HTR-8/SVneo (cell line): ENCODE measurements at places on chromosomes 1 and 21.

DNA sequence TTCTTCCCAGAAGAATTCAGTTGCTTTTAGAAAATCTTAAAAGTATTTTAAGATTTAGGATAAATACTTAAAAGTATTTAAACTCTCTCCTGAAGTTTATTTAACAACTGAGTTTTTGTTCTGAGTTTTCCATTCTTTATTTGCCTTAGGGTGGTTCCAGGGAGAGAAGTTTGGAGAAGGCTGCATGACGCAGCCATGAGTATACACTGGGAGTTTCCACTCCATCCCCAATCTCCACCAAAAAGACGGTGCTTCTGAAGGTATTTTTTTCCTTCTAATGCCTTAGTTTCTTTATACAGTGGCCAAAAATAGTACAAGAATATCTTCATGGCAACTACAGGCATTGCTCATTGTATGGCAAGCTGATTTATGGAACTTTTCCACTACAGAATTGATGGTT, 122.7 kb downstream of the ST6GALNAC5 start:
- DNase-seq, result no peak

GRCh38 chr21:40684726-40685125, 162.2 kb downstream of the DSCAM start:
- DNase-seq, result no peak

- DNase-seq, result peak; percentile 82
Measured at GRCh38 chr1:234499119-234499942, 20.4 kb upstream of the TARBP1 start.

DNA sequence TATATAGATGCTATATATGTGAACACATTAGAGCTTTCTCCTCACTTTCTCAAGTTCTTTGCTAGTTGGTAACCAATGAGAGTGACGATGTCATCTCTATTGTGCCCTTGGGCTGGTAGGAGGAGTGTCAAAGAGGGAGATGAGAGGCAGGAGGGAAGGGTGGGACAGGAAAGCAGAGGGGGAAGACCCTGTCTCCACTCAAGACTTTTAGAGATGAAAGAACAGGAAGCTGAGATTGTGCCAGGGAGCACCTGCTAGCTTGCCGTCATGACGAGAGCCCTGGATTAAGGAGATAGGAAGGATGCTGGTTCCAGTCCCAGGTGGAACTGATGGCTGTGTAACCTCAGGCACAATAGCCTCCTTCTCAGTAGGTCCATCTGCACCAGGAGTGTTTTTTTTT, 16.7 kb downstream of the CNR2 start:
- no peak for DNase-seq

DNA sequence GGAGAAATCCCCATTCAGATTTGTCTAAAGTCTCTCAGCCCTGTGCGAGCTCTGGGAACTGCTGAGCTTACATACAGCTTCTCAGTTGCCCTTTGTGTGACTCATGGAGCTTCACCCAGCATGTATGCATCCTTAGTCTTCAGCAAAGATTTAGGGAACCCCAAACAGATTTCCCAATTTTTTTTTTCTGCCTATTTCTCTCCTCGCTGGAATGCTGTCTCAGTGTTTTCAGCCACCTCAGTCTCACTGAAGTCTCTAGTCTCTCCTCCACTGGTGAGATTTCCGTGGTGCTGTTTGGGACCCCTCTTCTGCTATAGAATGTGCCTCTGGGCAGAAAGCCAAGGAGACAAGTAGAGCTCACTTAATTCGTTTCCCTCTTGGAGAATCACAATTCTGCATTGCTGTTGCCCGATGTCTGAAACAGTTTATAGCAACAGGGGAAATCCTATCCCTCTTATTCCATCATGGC, 28.1 kb upstream of the TXLNA start:
- peak; percentile 27 for DNase-seq

DNA sequence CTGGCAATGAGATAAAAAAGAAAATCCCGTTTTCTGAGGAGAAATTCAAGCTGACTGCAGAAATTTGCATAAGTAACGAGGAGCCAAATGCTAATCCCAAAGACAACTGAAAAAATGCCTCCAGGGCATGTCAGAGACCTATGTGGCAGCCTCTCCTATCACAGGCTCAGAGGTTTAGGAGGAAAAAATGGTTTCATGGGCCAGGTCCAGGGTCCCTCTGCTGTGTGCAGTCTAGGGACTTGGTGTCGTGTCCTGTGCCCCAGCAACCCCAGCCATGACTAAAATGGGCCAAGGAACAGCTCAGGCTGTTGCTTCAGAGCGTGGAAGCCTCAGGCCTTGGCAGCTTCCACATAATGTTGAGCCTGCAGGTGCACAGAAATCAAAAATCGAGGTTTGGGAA, 456.5 kb downstream of the DPYD start:
- no peak for DNase-seq

DNA sequence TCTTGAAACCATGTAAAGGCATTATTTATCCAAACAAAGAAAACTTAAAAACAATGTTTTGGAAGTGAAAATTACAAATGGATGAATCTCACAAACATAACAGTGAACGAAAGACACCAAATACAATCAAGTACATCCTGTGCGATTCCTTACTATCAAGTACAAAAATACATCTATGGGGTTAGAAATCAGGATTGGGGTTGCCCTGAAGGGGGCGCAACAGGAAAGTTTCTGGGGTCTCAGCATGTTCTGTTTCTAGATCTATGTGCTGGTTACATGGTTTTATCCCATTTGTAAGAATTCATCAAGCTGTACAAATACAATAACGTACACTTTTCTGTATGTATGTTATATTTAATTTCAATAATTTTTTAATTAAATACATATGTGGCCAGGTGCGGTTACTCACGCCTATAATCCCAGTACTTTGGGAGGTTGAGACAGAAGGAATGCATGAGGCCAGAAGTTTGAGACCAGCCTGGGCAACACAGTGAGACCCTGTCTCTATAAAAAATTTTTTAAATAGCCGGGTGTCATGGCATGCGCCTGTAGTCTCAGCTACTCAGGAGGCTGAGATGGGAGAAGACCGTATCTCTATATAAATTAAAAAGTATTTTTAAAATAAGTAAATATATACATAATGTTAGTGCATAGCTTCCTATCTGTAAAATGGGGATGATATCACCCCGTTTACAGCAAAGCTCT, 121.5 kb upstream of the SOD1 start:
- DNase-seq, result no peak

GRCh38 chr1:230790026-230790425, 42.8 kb downstream of the CAPN9 start:
- DNase-seq, result no peak

- no peak for DNase-seq
Measured at GRCh38 chr1:218717575-218717974, 372.4 kb downstream of the TGFB2 start.

DNA sequence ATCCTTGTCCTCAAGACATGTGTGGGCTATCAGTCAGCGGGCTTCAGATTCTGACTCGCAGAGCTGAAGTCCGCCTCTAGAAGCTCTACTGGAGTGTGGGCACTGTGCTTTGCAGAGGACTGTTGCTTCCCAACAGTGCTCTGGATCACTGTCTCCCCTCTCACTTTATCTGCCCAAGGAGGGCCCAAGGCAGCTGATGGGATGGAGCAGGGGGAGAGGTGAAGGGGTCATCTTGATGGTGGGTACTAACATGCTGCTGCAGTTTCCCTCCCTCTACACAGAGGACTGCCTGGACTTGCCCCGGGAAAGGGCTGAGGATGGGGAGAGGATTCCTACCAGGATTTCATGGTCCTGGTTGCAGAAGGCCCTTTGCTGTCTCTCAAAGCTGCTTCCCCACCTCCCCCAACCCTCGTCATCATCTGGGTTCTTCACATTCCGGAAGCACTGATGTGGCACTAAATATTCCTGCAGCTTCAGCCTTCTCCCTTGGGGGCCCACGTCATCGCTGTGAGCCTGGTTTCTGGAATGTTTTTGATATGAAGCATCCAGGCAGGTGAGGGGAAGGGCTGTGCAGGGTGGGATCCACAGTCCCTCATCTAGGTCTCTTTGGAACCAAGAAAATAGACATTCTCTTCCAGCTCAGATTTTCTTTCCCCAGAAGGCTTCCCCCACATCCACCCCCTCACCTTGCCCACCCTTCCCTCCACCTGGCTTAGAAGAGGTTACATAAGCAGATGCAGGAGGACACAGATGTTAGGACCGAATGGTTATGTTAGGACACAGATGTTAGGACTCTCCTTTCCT, 23.2 kb downstream of the NUAK2 start:
- peak; percentile 86 for DNase-seq

GRCh38 chr1:211580303-211580687, 1.3 kb upstream of the SLC30A1 start:
- no peak for DNase-seq

DNA sequence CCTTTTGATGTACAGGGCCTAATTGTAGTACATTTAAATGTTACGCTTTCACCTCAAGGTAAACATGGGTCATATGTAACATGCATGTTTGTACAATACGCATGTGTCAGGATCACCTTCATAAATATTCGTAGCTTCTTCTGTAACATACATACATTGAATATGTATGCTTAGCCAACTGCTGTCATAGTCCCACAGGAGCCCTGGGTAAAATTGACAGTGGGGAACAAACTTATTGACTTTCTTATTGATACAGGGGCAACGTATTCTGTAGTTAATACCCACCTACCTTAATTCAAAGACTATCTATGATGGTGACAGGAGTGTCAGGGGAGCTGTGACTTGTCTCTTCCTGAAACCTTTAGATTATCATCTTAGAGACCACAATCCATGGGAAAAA, 3.7 kb upstream of the REN start:
- no peak for DNase-seq

- DNase-seq, result no peak
Measured at GRCh38 chr1:22332795-22333499, 118.7 kb upstream of the ZBTB40 start.

DNA sequence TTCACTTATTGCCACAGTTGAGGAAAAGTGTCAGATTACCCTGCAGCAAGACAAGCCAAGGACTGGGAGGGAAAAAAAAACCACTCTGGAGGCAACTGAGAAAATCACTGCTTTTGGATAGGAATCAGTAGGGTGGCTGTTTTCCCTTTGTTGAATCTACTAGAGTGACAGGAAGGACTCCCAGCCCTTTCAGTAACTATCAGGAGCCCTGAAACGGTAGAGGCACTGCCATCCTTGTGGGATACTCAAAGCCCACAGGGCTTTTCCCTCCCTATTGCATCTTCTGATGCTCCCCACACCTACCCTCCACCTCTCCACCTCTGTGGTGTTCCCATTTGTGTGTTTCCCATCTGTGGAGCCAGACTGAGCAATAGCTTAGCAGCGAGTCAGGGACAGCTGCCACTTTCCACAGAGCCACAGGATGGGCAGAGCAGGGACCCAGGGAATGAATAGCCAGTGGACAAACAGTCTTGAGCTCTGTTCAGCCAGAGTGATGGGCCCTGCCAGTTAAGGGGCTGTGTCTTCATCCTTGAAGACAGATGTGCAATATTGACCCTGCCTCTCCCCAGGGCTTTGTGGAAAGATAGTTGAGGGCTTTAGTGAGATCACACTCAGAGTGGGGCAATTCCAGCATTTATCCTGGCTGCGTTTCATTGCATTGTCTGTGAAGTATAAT, 13.9 kb downstream of the UBIAD1 start:
- DNase-seq, result no peak

DNA sequence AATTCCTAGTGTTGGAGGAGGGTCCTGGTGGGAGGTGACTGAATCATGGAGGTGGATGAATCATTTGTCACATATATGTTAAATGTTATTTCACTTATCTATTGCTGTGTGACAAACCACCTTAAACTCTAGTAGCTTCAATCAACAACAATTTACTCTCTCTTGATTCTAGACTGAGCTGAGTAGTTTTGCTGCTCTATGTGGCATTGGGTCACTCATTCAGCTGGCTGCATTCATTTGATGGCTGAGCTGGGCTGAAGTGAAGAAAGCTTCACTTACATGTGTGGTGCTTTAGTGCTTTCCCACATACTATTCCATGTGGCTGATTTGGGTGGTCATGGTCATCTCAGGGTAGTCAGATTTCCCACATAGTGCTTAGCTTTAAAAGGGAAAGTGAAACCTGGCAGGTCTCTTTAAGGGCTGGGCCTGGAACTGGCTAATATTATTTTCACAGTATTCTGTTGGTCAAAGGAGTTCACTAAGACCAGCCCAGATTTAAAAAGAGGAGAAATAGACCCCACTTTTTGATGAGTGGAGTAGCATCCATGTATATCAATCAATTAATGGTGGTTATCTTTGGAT, 10.5 kb downstream of the DNAH14 start:
- DNase-seq, result no peak

DNA sequence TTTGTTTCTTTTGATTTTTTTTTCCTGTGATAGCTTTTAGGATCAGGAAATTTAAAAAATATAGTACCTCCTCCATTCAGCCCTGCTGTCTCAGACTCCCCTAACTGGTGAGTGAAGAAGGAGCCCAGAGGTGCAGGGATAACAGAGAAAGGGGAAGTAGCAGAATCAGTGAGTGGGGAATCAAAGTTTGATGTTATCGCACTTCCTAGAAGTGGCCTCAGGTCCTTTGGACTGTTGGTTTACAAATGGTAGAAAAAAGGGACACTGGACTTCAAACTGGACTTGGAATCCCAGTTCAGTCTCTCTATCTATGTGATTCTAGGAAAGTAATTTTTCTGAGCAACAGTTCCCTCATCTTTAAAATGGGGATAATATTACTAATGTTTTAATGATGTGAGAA, 99.5 kb downstream of the FGGY start:
- DNase-seq, result no peak

DNA sequence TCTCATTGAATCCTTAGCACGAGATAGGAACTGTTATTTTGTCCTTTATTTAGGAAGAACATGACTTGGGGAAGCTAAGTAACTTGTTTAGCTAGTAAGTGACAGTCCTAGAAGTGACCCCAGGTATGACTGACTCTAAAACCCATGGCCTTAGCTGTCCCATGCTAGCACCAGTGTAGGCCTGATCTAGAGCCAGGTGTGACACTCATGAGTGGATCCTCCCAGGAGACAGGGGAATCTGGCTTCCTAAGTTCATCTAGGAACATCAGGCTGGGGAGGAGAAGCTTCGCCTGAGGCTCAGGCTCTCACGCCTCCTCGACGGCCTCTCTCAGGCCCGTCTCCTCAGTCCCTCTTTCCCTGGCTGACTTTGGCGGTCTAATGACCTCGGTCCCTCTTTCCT, 31.2 kb downstream of the CD48 start:
- DNase-seq, result no peak

DNA sequence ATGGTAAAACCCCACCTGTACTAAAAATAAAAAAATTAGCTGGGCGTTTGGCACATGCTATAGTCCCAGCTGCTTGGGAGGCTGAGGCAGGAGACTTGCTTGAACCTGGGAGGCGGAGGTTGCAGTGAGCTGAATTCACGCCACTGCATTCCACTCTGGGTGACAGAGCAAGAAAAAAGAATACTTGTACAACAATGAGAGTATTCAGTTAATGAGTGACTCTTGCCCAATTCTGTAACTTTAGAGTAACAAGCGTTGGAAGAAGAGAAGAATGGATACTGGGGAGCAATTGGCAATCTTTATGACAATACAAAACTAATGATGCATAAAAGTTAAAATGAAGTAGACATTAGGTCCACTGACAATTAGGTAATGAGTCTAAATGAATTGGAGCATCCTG, 10.5 kb downstream of the ANXA9 start:
- no peak for DNase-seq
